ENCODE measurements at places on chromosomes 16 and 17. TPM values are rescaled to one million over a fixed set of nuclear protein-coding genes. Genes with fewer than 3 reads are reported as not detected.

Gene NPIPB9
- 0.86 TPM for polyA plus RNA-seq

GRCh38 chr17:19284005-19284959 is 47.1 kb downstream of the EPN2 start:
- DNase-seq: no peak

GRCh38 chr17:45009676-45010467 is 41.6 kb downstream of the DCAKD start:
- DNase-seq: no peak

DNA sequence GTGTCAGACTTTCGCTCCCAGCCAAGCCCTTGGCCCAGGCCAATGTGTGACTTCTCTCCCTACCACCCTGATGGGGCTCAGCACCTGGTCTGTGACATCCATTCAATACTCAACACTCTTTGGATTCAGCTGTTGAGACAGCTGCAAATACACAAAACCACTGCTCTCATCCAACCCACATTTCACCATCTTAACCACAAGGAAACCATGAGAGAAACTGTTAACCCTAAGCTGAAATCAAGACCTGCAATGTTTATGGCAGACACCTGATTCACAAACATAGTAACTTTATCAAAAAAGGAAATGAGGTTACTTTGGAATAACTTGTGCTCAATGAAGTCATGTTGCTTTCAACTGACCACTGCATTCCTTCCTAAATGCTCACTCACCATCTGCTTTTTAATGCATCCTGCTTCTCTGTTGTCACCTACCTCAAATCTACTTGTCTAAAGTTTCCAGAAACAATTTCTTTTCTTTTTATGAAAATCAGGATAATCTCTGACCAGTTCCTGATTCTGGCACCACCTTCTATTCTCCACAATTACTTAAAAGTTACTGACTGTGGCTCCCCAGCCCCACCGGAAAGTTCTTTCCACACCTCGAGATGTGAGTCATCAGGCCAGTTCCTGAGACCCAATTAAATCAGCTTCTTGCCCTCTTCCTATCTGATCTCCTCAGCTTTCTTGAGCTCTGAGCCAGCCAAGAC is 88.2 kb downstream of the NOG start:
- no peak for DNase-seq

GRCh38 chr16:10918294-10919002 is 23.8 kb downstream of the DEXI start:
- DNase-seq: peak; percentile 94

DNA sequence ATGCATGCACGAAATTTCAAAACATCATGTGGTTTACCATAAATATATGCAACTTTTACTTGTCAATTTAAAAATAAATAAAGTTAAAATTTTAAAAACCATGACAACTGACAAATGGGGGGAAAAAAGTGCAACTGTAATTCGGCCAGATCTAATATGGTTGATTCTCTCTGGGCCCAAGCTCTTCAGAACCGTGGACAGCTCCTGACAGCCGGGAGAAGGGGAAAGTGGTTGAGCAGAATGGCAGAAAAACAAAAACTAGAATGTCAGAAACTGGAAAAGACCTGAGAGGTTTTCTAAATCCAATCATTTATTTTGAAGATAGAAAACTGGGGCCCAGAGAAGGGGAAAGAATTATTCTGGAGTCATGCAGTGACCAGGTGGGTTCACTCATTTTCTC is 126.6 kb downstream of the TMEM132E start:
- no peak for DNase-seq

DNA sequence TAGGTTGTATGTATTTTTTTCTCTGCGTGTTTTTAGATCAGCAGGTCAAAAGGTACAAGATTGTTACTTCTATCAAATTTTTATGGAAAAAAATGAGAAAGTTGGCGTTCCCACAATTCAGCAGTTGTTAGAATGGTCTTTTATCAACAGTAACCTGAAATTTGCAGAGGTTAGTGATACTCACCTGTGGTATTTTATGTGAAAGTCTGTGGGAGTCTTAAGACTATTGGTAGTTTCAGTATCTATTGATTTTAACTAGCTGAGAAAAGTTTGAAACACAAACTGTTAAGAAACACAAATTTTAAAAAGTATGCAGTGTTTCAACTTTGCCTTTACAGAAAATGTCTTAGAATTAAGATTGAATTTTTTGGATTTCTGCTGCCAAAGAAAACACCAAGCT is 49.6 kb downstream of the CYLD start:
- no peak for DNase-seq
